ENCODE measurements at places on chromosomes 12 and 14.

DNA sequence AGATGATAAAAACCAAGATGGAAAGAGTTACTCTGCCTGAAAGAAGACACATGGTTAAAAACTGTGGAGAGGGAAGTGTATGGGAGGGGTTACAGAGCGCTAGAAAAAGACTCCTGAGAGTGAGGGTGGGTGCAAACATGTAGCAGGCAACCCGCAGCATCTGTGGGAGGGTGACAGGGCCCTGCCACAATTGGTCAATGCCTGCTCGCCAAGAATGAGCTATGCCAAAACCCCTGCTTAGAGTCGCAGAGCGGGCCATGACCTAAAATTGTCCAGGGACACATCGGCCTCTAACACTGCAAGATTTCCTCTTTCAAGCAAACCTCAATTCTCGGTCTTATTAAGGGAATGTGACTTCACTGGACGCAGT, 700 bp downstream of the PRKAG1 start:
- DNase-seq: peak; percentile 24

DNA sequence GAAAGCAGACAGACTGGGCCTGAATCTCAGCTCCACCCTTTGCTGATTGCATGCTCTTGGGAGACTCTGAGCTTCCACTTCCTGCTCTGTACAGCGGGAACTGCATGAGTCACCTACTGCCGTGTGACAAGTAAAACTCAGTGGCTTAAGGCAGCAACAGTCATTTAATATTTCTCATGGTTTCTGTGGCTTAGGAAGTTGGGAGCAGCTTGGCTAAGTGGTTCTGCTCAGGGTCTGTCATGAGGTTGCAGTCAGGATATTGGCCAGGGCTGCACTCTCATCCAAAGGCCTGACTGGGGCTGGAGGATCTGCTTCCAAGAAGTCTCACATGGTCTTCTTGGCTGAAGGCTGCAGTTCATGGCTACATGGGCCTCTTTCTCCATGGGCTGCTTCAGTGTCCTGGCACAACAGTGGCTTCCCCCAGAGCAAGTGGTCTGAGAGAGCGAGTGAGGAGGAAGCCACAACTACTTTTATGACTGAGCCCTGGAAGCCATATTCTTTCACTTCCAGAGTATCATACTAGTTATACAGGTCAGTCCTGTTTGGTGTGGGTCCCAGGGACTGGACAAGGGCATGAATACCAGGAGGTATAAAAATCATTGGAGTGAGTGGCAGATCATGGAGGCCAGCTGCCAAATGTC, 49.7 kb downstream of the FAM222A start:
- DNase-seq: no peak

- DNase-seq: peak; percentile 72
Observed at GRCh38 chr12:26195250-26195640, at the start of gene SSPN. Gene SSPN, plus strand, starts transcription at chr12:26195573. Its CDS starts 100 bp downstream, at chr12:26195673.

DNA sequence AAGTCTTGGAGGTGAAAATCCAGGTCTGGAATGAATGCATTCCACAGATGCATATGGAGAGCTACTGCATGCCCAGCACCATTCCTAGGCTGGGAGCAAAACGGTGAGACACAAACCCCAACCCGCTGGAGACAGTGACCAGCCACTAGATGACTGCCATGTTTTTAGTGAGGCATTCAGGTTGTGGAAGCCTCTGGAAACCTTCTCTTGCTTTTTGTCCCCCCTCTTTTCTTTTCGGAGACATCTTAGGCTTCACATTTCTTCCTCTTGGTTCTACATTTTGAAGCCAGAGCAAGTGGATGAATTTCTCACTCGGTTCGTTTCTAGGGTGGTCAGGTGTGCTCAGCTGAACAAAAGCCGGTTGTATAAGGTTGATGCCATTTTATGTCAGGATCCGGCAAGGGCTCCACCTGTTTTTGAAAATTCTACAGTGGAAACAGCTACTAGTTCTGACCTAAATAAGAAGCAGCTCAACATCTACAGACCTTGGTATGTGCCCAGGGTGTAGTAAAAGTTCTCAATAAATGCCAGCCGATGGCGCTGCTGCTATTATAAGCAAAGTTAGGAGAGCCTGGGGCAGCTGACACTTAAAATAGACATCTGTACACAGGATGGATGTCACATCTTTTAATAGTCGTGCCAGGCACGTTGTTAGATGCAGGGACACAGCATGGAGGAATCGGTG, 1.8 kb upstream of the ZNF839 start:
- peak; percentile 48 for DNase-seq

- DNase-seq: no peak
Observed at GRCh38 chr12:105445649-105446048, 115.2 kb downstream of the C12orf75 start.

GRCh38 chr14:91405724-91406435, 11.7 kb downstream of the CCDC88C start:
- no peak for DNase-seq

- DNase-seq: peak; percentile 47
Observed at GRCh38 chr12:109716512-109717389, 3.1 kb downstream of the FAM222A start.

GRCh38 chr14:37019488-37019887, 152.9 kb downstream of the SLC25A21 start:
- no peak for DNase-seq

GRCh38 chr14:95664066-95664465, 22.2 kb upstream of the TCL1B start:
- DNase-seq: no peak

DNA sequence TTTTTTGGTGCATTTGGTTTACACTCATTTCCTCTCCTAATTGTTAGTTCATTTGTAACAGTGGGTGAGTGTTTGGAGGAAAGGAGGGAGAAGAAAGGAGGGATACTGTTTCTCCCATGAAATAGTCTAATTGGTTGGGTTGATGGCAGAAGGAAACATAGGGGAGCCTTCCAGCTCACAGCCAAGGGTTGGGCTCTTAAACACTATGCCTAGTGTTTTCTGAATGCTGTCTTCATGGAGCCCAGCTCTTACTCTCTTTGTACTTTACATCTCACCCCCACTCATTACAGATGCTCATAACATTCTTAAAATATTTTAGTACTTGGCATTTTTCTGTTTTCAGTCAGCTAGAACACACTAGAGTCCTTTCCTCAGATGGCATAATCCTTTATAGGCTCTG, 38.2 kb downstream of the BAZ2A start:
- no peak for DNase-seq

Measured in NCI-H2171 treated with DMSO at 0.1 percent for 48 hours (cell line).